ENCODE measurements at places on chromosomes 2 and 18.

DNA sequence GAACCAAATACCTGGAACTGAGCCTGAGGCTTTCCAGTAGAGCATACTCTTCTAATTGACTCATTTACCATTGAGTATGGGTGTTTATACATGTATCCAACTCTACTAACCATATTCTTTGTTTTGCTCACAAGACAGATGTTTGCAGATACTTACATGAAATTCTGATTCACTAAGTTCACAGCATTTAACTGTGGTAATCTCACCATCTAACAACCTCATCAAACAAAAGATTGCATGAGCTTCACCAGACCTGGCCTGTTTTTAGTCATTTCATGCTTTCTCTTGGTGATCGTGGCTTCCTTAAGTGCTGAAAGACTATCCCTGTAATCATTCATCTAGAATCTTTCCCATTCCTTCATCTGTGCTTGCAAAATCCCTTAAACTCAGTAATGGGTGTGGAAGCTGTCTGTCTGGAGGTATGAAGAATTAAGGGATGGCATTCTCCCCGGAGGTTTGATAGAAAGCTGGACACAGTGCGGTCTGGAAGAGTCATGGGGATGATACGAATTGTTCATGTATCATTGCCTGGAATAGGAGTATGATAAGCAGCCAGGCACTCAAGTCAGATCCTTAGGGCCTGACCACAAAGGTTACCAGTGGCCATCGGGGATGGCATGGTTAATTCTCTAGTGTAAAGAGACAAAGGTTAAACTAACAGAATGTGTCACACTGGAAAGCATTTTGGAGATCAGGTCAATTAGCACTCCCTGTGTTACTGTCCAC is 42.0 kb upstream of the IL1R1 start:
- no peak for DNase-seq

- no peak for DNase-seq
Observed at GRCh38 chr18:54260396-54261072, 8.8 kb upstream of the POLI start.

- no peak for DNase-seq
Observed at GRCh38 chr2:206456078-206456754, 12.9 kb downstream of the ADAM23 start.

DNA sequence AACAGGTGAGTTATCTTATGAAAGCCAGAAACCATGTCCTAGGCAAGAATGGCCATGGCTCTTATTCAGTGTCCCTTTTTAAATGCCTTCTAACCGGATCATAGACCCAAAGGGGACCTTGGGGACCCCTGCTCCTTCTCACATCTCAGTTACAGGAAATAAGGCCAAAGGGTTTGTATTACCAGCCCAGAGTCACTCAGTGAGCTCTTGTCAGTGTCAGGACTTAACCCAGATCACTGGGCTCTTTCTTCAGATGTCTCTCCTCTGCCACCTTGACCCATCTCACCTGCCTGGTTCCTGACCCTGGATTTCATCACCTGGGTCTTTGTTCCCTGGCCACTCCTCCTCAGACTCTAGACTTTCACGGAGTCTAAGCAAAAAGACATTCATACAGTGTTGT is 556.7 kb downstream of the CMPK2 start:
- no peak for DNase-seq

DNA sequence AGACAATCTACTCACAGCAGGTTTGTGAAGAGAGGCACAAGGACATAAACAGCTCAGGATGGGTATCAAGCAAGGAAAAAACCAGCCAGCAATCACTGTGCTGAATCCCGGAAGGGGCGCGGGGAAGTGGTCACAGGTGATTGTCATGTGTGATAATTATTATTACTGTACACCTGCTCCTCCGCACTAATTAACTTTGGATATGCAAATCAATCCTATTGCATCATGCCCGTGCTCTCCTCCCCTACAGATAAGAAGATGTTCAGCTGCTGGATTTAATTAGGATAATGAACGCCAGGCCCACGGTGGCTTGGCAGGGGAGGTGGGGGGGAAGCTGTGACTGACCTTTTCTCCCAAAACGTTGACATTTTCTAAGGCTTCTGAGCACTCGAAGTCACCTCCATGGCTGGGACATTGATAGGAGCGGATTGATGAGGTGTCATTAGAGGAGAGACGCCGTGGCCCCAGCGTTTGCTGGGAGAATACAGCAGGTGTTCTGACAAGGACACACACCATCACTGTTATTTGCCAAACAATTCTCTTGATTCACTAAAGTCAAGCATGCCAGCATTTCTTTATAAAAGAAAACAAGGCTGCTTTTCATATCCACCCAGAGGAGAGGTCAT is 160.3 kb upstream of the VRK2 start:
- DNase-seq, result no peak

- DNase-seq, result no peak
Observed at GRCh38 chr2:189683348-189683747, 8.9 kb downstream of the ANKAR start.

DNA sequence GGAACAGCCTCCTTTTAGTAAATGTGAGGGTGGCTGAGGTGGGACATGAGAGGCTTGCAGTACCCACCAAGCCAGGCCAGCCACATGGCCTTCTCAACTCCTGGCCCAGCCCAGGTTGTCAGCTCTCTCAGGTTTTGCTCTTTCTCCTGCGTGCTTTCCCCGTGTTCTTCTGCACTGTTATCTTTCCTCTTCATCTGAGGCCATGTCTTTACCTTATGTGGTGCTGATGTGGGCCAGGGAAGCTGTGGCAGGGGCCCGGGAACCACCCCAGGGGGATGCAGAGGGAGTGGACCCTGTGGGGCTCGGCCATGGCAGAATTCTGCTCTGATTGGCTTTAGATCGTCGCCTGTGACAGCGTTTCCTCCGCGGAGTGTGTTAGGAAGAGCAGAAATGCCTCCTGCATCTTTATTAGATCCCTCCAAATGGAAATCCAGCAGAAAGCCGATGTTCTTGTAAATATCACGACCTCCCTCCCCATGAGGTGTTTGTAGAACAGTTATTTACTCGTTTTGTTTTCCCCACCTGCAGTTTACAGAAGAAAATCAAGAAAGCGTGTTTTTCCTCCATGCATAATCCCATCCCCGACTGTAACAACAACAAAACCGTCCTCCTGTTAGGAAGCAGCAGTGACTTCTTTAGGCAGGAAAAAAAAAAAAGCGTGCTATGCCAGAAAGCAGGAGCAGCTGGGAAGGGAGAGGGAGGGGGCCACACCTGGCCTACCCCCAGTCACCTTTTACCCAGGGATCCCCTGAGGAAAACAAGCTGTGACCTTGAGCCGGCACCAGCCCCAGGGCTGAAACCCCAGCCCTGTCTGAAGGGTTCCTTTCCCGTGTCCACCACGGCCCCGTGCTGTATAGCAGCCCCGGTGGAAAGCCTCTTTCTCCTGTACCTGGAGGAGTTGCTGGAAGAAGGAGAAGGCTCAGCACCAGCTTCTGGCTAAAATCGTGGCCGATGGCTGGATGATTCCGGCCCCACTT is 54.8 kb downstream of the HPCAL1 start:
- DNase-seq, result no peak

DNA sequence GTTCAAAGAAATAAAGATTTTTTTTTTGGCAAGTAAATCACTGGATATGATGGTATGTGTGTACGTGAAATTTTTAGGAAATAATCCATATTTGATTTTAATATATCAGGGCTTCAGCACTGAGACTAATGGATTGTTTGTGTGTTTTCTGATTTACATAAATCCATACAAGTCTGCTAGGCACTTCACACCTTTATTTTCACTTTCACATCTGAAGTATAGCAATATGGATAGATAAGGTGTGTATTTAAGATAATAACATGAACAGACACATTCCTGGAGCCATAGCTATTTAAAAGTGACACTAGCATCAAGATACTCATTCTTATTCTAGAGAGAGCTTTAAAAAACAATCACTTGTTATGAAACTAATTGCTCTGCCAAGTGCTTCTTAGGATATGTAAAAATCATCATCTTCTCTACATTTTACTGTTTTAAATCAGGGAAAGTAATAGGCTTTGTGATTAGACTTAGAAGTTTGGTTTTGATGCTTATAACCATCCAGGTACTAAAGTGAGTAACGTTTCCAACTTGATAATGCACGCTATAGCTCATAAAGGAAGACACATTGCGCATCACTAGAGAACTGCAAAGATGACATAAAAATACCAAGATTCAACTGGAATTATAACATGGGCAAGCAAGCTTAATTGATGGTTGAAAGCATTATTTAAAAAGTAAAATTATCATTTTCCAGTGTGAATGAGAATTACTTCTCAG is 208.9 kb downstream of the ZEB2 start:
- no peak for DNase-seq

DNA sequence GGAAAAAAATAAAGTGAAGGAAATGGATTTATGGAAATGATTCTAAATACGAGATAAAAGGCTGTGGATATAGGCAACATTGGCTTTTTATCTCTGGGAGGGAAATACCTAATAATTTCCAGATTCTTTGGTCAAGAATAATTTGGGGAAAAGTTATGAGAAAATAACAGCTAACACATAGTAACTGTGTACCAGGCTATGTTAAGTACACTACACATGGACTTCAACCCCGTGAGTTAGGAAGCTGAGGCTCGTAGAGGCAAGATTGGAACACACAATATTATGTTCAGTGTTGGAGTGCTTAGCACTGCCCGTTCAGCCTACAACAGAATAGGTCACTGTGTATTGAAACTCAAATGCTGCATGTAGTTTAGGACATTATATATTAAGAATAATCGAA is 34.3 kb upstream of the GPD2 start:
- DNase-seq, result no peak

DNA sequence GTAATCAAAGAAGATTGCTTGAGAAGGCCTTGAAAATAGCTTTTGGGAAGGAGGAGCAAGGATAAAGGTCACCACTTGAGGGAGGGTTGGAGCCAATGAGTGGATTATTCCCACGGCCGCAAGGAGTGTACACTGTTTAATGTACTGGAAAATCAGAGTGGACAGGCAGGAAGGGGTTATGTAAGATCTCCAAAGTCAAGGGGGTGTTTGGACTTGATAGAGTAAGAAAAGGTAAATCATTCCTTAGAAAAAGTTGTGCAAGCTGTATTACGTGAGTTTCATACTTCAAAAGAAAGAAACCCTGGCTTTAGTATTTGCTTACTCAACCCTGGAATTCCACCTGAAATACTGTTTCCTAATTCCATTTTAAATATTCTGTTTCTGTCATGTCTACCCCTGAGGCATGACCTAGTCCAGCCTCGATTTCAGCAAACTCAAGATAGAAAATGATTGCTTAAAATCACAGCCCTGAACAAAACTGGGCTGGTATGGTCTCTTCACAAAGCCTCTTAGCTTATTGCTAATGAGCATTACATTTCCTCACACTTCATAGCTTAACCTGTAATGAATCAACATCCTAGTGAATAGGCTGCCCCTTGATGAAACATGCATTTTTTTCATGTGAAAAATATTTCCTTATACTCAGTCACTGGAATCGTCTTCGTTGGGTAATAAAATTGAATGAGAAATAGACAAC is 1.1 kb downstream of the MREG start:
- DNase-seq, result peak; percentile 63

GRCh38 chr2:34365932-34366331 is 766.8 kb upstream of the FAM98A start:
- no peak for DNase-seq

DNA sequence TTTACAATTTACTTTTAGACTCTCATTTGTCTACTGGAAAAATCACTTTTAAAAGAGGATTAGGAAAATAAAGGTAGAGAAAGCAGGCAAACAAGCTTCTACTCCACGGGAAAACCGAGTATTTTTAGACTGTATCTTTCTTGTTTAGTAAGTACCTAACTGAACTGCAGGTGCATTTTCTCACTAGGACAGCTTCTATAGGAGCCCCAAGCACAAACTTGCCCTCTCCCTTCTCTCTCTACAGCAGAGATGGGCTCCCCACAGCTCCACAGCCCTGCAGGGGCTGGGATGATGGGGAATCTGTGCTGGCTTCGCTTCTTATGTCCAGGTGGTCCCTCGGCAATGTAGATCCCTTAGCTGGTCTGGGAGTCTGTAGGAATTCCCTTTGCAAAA is 16.2 kb downstream of the PSTPIP2 start:
- no peak for DNase-seq

DNA sequence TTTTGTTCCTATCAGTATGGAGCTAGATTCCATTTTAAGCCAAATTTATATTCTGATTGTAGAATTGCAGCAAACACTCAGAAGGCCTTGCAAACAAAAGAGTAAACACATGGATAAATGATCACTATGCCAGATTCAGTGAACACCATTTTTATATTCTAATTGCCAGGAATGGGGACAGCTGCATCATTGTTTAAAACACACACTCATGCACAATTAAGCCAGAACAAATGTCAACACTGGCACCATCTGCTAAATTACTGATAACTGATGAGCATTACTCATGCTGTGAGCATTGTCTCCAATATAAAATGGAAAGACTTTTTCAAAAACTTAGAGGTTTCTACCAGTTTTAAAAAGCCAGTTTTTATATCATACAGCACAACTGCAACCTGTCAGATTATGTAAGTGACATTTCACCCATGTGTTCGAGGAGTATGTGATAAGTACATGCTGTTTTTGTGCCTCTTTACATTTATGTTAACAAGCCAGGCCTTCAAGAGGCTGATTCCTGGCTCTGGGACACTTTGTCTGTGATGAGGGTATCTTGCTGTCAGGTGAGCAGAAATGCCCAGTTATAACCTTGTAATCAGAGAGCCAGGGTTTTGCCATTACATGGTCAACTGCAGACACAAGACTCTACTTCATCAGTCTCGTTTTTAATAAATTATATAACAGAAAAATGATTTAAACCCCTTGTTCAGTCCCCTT is 4.4 kb upstream of the ST8SIA5 start:
- DNase-seq, result no peak

GRCh38 chr2:38829971-38830370 is 45.8 kb downstream of the DHX57 start:
- no peak for DNase-seq

GRCh38 chr2:147109291-147109690 is 735.5 kb upstream of the ACVR2A start:
- DNase-seq, result no peak

GRCh38 chr2:221850076-221850475 is 278.0 kb upstream of the EPHA4 start:
- DNase-seq, result no peak
